ENCODE measurements at places on chromosomes 12 and 14.

GRCh38 chr12:54987611-54988231 is 3.2 kb upstream of the TESPA1 start:
- ATAC-seq: no peak

DNA sequence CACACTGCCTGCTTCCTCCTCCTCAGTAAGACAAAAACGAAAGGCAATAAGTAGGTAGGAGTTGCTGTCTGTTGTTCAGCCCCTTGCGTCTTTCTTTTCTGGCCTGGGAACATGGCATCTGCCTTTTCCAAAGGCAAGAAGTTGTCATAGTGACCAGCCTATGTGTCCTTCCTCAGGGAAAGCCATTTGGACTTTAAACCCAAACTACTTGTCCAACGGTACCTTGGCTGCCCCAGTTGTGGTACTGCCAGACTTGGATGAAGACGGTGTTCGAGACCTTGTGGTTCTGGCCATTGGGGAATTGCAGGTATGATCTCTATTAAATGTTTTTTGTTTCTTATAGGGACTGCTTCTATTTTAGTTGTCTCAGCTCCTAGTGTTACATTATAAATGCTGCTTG is 18.5 kb downstream of the FAM234B start:
- ATAC-seq: no peak

DNA sequence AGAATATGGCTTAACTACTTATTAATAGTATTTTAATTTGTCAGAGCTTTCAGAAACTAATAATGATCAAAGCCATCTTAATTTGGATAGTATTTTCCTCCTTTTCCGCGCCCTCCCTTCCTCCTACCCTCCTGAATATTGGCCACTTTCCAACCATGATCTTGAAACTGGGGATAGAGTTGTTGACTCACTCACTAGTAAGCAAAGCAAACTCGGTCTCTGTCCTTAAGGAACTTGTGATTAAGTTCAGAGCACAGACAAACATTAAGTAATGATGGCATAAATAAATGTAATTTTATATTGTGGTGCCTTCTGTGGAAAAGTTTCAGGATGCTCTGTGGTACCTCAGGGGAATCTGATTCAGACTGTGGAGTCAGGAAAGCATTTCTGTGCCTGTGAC is 75.7 kb downstream of the LRRK2 start:
- no peak for ATAC-seq

- ATAC-seq: no peak
Measured at GRCh38 chr12:122190842-122191668, 8.1 kb downstream of the LRRC43 start.

GRCh38 chr14:38047195-38047902 is 160.4 kb upstream of the SSTR1 start:
- no peak for ATAC-seq

- no peak for ATAC-seq
Measured at GRCh38 chr14:61279082-61279481, 2.1 kb downstream of the TMEM30B start.

GRCh38 chr14:105432657-105433056 is 13.0 kb downstream of the MTA1 start:
- ATAC-seq: no peak

DNA sequence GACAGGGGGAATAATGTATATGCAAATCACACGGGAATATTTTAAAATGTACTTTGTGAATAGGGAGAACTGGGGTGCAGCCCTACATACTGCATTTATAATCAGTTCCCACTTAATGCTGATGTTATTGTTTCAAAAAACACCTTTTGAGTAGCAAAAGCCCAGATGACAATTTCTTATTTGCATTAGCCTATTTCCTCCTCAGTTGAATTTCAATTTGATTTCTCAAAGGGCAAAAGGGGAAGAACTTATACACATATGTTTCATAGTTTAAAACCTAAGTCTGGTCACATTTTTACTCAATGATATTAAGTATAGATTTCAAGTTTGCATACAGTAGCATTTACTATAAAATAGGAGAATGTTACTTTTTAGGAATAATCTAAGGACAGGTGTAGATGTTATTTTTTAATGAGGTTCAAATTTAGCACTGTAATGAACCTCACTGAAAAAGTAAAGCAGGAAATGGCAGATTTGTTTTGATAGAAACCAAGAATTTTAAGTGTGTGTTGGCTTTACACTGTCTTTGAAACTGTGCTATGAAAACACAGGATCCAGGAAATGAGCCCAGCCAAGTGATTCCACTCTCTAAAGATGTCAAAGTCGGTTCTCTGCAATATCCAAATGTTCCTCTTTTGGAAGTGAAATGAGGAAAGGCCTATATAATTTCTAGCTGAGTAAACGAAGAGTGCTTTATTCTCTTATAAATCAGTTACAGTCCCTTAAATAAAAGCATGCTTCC is 367.4 kb downstream of the BTG1 start:
- ATAC-seq: peak; percentile 48

DNA sequence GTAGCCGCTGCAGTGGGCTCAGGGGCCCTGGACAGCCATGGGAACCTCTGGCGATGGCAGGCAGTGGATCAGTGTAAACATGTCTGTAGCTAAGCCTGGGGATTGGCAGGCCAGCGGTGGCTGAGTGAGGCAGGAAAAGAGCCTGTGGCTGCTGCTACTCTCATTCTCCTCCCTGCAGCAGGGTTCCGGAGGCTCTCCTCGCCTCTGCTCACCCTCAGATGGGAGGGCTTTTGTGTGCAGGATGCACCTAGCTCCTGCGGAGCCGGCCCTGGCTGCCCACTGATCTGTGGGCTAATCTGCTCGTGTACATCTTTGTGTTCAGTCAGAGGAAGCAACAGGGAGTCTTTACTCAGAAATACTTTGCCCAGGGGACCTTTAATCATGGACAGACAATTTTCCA is 59.5 kb downstream of the GALNT8 start:
- ATAC-seq: no peak

GRCh38 chr12:108127654-108128053 is 1.4 kb upstream of the WSCD2 start:
- no peak for ATAC-seq

GRCh38 chr12:38389614-38390013 is 73.0 kb downstream of the ALG10B start:
- no peak for ATAC-seq

DNA sequence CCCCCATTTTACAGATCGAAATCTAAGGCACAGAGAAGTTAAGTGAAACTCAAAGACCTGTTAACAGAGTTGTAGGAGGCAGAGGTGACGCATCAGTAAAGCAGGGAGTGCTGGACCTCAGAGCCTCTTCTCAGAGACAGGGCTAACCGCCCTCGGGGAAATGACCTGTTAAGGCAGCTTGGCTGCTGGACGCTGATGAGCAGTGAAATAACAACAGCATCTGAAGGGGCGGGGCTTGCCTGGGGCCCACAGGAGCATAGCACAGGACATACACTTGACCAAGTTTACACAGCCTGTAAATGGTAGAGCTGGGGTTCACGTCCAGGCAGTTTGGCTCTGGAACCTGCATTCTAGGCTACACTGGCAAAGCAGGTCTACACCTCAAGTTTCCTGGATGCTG is 39.3 kb downstream of the LRTM2 start:
- no peak for ATAC-seq

- ATAC-seq: no peak
Measured at GRCh38 chr12:119685375-119685774, 17.4 kb downstream of the PRKAB1 start.

GRCh38 chr12:54251667-54252284 is 28.1 kb downstream of the CBX5 start:
- no peak for ATAC-seq

DNA sequence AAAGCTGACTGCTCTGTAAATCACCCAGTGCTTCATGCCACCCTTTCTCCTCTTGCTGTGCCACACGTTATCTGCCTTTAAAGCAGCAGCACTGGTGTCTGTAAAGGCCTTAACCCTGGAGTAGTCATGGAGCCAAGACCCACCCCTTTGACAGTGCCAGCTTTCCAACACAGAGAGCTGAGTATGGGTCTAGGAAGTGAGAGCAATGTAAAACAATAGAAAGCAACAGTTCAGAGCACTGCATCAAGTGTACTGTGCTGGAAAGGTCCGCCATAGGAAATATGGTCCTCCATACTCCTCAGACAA is 139.5 kb downstream of the DAD1 start:
- no peak for ATAC-seq

- ATAC-seq: no peak
Measured at GRCh38 chr14:23171222-23171975, 12.1 kb downstream of the SLC7A8 start.

DNA sequence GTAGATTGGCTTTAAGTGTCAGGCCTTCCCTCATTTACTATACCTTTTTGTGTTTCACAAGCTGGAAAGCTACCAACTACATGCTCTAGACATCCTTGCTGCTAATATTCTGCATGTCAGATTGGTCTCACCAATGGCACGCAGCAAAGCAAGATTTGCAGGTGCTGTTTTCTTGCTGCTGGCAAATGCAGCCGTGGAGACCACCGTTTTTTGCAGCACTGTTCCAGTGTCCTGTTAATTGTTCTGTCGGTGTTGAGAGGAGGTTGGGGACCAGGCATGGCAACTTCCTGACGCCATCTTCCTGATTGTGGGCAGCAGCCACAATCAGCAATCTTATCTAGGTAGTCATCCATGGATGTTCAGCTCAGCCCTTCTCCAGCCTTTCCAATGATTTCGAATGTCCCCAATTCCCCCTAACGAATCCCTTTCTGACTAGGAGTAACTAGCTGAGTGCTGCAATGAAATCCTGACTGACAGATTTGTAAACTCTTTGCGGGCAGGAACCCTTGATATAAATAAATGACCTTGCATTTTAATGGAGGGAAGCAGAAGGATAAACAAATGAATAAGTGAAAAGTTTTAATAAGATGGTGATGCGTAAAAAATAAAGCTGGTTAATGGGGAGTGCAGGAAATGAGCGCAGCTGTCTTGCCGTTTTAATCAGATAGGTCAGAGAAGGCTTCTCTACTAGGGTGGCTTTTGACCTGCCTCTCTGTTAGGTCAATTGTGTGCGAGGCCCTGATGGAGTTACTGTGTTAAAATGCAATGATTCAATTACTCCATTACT is 574 bp upstream of the CRADD start:
- ATAC-seq: no peak

- ATAC-seq: no peak
Measured at GRCh38 chr14:56331592-56332216, 213.5 kb downstream of the PELI2 start.

DNA sequence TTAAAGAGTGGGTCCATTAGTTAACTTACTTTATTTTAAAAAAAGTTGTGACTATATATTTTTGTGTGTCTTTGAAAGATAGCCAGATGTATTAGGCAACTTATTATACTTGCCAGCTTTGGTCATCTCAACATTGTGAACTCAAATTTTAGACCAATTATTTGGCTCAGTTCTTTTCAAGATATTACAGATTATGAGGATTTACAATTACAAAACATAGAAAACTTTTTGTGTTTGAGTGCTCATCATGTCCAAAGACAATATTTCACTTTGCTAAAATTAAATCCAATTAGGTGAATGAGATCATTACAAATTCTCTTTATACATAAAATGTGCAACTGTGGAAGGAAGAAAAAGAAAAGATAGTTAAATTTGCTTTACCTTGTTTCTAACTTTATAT is 18.3 kb upstream of the PDE3A start:
- ATAC-seq: no peak

DNA sequence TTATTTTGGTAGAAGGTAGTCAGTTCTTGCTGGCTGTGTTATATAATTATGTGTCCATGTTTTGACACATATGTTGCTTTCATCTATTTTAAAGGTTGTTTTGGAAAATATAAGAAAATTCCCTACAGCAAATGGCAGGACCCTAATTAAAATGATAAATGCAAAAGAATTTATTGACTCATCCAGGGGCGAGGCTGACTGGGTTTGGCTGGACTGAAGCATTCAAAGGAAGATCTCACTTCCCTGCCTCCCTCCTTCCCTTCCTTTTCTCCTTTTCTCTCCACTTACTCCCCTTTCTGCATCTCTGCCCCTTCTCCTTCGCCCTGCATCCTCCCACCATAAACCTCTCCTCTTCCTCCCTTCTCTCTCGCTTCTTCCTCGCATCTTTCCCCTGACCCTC is 129.6 kb downstream of the SNAPC1 start:
- no peak for ATAC-seq

DNA sequence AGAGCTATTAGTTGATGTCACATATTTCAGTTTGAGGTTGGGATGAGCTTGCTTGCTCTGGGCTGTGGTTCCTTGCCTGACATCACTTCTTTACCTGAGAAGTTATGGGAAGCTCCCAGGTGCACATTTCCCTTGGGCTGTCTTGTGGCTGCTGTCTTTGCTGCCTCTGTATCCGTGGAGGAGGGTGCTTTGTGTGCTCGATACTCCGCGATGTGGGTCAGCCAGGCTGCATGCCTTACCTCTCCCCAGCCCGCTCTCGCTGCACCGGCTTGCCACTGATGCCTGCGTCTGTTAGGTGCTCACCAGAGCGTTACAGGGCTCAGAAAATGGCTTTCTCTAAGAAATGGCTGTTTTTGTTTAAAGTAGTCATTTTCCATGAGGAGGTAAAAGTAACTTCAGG is 19.6 kb downstream of the PELI2 start:
- ATAC-seq: no peak

DNA sequence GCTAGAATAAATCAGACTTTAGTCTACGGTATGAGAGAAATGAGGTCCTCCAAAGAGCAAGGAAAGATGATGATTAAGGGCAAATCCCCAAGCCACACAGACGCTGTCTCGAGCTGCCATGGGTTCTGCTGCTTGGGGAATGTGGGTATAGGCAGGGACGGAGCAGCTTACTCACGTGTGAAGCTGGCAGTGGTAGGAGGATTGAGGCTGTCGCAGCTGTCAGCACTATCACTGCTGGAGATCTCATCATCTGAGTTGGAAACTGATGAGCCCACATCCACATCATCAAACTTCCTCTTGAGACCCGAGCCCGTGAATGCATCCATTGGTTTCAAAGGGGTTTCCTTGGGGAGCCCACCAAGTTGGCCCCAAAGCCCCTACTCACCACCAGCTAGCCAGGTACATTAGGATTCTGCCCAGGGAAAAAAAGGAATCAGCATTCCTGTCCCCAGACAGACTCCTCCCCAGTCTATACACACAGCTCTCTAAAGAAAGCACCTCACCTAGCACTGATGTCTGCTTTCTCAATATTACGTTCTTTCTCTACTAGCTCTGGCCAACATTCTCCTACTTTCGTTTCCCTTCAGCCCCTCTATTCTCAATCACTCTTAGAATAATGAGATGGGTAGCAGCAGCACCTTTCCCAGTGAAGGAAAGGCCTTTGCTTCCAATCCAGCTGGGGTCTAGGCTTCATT is 7.0 kb downstream of the CSRNP2 start:
- ATAC-seq: no peak

DNA sequence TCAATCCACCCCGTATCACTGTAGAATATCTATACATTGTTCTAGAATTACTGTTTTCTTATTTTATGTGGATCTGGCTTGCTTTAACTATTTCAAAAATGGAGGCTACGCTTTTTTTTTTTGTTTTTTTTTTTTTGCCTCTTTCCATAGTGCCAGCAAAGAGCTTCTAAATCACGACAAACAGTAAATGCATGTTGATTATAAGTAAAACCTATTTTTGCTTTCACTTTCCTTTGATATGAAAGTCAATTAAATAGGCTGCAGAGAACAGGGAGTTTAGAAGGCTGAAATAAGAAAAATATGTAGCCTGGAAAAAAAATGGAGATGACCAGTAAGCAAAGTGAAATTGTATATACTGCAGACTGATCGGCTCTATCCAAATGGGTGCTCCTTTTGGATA is 112.3 kb upstream of the AMIGO2 start:
- no peak for ATAC-seq

GRCh38 chr14:102768223-102769048 is 8.8 kb upstream of the TRAF3 start:
- ATAC-seq: peak; percentile 39

GRCh38 chr14:21868442-21869046 is 194.9 kb upstream of the OR4E1 start:
- ATAC-seq: no peak
